ENCODE measurements at places on chromosomes 16 and 17.

DNA sequence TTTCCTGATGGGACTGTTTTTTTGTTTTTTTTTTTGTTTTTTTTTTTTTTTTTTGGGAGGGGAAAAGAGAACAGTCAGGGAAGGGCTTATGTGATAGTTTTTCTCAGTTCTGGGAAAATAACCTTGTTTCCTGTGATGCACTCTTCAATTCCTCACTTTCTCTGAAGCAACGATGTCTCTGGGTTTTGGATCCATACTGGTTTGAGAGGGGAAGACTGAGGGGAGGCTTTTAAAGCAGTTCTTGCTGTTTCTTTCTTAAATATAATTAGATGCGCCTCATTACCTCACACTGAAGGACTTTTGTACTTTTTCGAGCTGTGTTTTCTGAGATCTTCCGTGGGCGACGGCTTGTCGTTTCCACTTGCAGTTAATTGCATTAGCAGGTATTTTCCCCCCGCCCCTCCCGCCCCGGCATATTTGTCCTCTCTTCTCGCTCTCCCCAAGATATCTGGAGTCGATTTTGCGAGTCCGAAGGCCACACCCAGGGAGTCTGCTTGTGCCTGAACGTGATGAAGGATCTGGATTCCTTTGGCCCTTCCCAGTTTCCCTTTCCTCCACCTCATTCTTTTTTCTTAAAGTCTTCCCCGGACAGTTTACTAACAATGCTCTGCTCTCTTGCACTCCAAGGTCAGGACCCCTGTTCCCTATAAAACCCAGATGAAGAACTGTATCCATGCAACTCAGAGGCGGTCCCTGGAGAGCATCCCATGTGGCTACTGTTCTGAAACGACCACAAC lies 125.2 kb upstream of the ZFHX3 start:
- H3K36me3 ChIP-seq: no peaks in the 10 kb centered on the region
- no peak overlapping the region for H3K4me3 ChIP-seq
- peaks cover 9% of the 10 kb centered on the region for H3K4me1 ChIP-seq
- H3K27me3 ChIP-seq: no peaks in the 10 kb centered on the region

- no peak for DNase-seq
- H3K27me3 ChIP-seq: no peaks in the 10 kb centered on the region
- H3K36me3 ChIP-seq: no peaks in the 10 kb centered on the region
These were observed 10.2 kb downstream of the BAHCC1 start for GRCh38 chr17:81405411-81405872.

GRCh38 chr16:61569028-61569427 lies 467.2 kb downstream of the CDH8 start:
- no peak overlapping the region for H3K4me3 ChIP-seq
- H3K4me1 ChIP-seq: no peaks in the 10 kb centered on the region
- no peak for DNase-seq
- no peak overlapping the region for H3K27ac ChIP-seq
- no peaks in the 10 kb centered on the region for H3K36me3 ChIP-seq

GRCh38 chr16:83550183-83550569 lies 257.6 kb upstream of the HSBP1 start:
- H3K27ac ChIP-seq: no peak overlapping the region
- no peaks in the 10 kb centered on the region for H3K4me1 ChIP-seq
- H3K27me3 ChIP-seq: no peaks in the 10 kb centered on the region
- DNase-seq: no peak
- no peak overlapping the region for H3K4me3 ChIP-seq
- H3K36me3 ChIP-seq: no peaks in the 10 kb centered on the region
